Activated gamma-delta T cell (primary cell): ENCODE measurements at places on chromosomes 16 and 17.

DNA sequence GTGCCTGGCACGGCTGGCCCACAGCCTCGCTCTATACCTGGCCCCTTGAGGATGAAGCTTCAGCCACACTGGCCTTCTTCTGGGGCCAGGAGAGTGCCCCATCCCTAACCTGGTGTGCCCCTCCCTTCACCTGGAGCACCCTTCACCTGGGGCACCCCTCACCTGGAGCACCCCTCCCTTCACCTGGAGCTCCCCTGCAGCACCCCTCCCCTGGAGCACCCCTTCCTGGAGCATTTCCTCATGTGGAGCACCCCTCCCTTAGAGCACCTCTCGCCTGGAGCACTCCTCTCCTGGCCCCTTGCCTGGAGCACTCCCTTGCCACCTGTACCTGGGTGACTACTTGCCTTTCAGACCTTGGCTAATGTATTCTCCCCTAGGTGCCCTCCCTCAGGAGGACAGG, 2.4 kb upstream of the FBXL16 start:
- no peak for DNase-seq

DNA sequence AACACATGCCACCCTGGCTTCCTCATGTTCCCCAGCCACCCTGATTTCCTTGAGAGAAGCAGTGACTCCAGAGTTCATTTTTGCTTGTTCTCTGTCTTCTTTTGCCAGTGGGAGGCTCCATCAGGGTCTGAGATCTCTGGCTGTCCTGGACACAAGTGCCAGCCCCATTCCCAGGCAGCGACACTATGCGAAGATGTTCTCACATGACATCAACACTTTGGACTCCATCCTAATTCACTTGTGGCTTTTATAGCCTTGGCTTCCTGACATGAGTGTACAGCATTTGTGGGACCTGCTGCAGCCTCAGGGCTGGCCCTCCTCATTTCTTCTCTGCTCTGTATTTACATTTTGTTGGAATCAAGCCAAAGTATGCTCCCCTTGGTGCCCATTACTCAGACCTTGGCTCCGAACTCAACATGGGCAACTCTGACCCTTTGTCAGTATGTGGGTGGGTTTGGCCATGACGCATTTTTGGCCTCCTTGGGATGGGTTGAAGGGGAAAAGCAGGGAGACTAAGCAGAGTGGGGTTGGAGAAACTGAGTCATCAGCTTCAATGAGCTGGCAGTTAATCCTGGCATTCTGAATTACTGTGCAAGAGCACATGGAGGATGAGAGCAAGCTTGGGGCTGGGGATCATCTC, 119.0 kb upstream of the EEF2KMT start:
- no peak for DNase-seq

- no peak for DNase-seq
Measured at GRCh38 chr16:67848118-67848517, 625 bp upstream of the CENPT start.

- DNase-seq: no peak
Measured at GRCh38 chr17:47686276-47686635, 7.7 kb upstream of the TBKBP1 start.

DNA sequence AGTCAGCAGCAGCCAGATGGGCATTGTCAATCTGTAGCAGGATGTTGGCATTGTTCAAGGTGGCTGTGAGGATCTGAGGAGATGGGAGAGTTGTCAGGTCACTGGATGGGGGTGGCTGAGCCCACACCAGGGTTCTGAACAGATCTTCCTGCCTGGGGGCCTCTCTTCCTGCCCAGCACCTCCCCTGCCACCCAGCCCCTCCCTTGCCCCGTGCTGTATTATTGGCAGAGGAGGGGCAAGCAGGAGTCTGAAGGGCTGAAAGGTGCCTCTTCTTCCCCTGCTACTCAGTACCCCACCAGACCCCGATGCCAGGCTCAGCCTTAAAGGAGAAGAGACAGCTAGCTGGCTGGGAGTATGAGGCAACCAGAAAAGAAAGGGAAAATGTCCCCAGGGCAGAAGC, 93.0 kb downstream of the GOSR1 start:
- no peak for DNase-seq

GRCh38 chr16:84286578-84287240, 8.0 kb upstream of the WFDC1 start:
- no peak for DNase-seq

- DNase-seq: no peak
Measured at GRCh38 chr17:77694391-77695363, 263.8 kb upstream of the TNRC6C start.

DNA sequence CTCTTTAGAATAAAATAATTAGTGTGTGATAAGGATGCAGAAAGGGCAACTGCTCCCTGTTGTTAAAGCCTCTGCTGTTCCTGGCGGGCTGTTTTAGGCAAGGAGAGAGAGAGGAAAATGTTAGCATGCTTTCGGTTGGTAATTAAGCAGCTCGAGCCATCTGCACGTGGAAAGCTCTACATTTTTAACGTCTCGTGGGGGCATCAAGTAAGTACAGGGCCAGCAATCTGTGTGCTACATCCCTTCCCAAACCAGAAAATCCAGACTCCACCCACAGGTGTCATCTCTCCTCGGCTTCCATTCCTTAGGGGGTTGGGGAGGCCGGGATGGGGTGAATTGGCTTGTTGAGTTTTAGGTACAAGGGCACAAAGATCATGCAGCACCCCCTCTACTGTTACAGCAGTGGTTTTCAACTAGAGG, 62.4 kb upstream of the MARCHF10 start:
- DNase-seq: no peak

DNA sequence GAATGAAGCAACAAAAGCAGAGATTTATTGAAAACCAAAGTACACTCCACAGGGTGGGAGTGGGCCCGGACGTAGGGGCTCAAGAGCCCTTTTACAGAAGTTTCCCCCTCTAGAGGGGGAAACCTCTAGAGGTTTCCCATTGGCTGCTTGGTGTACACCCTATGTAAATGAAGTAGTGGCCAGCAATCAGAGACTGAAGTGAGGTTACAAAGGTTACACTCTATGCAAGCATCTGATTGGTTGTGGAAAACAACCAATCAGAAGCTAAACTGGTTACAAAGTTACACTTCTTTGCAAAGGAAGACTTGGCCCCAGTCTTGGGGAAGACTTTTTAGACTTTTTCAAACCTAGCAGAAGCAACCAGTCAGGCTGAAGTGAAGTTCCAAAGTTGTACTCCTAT, 27.1 kb downstream of the CRAMP1 start:
- no peak for DNase-seq

DNA sequence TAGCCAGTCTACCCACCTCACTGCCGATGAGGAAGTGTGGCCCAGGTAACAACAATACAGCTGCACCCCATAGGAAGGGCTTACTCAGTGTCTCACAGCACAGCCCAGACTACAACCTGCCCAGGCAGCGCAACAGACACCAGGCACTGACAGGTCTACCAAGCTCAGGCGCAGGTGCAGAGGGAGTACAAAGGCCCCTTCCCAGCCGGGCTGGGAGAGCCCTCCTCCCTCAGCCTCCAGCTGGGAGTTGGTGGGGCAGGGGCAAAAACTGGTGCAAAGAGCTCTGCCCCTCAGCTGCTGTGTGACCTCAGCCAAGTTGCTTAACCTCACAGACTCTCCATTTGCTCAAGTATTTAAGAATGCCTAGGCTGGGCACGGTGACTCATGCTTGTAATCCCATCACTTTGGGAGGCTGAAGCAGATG, 112.6 kb upstream of the LHX1 start:
- no peak for DNase-seq

GRCh38 chr17:48625495-48626244, 488 bp downstream of the HOXB9 start:
- peak; percentile 41 for DNase-seq

DNA sequence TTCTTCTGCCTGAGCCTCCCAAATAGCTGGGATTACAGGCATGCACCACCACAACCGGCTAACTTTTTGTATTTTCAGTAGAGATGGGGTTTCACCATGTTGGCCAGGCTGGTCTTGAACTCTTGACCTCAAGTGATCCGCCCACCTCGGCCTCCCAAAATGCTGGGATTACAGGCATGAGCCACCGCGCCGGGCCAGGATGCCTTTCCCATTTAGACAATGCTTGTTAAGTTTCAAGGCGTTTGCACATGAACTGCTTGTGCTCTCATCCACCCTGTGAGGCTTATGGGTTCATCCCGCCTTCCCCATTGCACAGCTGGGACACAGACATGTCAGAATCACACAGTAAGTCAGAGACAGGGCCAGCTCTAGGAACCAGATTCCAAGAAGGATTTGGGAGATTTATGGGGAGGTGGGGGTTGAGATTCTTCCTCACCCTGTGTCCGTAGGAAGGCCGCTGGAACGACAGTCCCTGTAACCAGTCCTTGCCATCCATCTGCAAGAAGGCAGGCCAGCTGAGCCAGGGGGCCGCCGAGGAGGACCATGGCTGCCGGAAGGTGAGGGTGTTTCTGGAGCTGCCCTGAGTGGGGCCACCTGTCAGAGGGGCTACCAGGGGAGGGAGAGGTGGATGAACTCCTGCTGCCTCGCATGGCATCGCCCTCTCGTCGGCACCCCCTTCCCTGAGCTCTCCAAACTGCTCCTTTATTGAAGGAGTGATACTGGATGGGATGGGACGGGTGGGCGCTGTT, 46.3 kb downstream of the MRC2 start:
- DNase-seq: no peak

- no peak for DNase-seq
Measured at GRCh38 chr16:22189473-22190080, 16.5 kb upstream of the EEF2K start.

- DNase-seq: no peak
Measured at GRCh38 chr17:82799591-82799990, 40.2 kb downstream of the ZNF750 start.
